ENCODE measurements at places on chromosomes 11 and 22.

- no peak for DNase-seq
These were observed 81.4 kb downstream of the TIMP3 start for GRCh38 chr22:32882774-32883530.

DNA sequence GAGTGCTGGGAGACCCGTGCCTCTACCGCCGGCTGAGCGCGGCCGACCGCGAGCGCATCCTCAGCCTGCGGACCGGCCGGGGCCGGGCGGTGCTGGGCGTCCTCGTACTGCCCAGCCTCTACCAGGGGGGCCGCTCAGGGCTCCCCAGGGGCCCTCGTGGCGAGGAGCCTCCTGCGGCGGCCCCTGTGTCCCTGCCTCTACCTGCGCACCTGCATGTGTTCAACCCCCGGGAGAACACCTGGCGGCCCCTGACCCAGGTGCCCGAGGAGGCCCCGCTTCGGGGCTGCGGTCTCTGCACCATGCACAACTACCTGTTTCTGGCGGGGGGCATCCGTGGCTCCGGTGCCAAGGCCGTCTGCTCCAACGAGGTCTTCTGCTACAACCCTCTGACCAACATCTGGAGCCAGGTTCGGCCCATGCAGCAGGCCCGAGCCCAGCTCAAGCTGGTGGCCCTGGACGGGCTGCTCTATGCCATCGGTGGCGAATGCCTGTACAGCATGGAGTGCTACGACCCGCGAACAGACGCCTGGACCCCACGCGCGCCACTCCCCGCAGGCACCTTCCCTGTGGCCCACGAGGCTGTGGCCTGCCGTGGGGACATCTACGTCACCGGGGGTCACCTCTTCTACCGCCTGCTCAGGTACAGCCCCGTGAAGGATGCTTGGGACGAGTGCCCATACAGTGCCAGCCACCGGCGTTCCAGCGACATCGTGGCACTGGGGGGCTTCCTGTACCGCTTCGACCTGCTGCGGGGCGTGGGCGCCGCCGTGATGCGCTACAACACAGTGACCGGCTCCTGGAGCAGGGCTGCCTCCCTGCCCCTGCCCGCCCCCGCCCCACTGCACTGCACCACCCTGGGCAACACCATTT is 3.5 kb downstream of the KLHDC7B start:
- DNase-seq = no peak

DNA sequence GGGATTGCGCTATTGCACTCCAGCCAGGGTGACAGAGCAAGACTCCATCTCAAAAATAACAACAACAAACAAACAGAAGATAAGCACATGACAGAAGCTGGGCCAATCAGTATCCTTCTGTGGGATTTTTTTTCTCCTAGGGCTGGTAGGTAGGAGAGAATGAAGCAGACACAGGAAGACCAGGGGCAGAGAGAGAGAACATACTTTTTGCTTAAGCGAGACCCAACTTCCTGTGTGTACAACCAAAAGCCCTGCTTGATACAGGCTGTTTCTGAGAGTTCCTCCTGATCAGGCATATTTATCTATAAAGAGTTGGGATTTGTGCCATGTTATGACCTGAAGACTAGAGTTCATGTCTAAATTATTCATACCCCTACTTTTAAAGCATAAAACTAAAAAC is 12.4 kb upstream of the PLEKHB1 start:
- no peak for DNase-seq

- DNase-seq = no peak
These were observed 11.0 kb downstream of the MUC5AC start for GRCh38 chr11:1168721-1169161.

DNA sequence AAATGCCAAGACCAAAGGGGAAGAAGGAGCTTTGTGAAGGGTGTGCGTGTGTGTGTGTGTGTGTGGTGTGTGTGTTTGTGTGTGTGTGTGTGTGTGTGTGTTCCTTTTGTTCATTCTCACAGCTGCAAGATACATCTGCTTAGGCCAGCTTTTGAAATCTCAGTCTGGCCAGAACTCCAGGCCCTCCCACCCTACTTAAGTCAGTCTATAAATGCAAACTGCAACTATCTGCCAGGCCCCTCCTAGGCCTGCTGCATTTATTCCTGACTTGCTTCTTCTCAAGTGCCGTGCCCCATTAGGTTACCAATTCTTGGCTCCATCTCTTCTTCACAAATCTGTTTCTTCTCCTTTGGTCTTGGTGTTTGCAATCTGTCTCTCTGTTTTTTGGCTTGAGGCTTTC is 21.6 kb upstream of the RIC3 start:
- DNase-seq = no peak

DNA sequence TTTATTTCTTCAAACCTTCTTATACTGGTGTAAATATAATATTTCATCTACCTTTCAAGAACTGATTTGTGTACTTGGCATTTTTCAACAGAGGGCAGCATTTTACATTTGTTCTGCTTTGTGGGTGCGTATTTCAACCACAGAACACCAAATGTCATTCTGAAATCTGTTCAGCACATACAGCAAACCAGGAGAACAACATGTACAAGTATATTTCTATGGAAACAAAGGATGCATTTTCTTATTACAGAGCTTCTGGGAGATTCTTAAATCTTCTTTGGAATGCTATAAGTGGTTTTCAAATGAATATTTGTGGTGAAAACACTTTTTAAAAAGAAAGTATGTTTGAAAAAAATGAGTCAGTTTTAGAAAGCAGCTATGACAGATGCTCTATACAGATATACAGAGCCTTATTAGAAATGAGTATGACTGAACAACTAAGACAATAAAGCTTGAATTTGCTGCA is 946.0 kb downstream of the FAM181B start:
- no peak for DNase-seq

- DNase-seq = peak; percentile 15
These were observed 54.9 kb downstream of the CD6 start for GRCh38 chr11:61026121-61027031.

- DNase-seq = no peak
These were observed 106.7 kb upstream of the CCT8L2 start for GRCh38 chr22:16699326-16699725.

- DNase-seq = no peak
These were observed 18.9 kb upstream of the CABP2 start for GRCh38 chr11:67542169-67542568.

- DNase-seq = no peak
These were observed 52.6 kb upstream of the SESN3 start for GRCh38 chr11:95283650-95284049.

DNA sequence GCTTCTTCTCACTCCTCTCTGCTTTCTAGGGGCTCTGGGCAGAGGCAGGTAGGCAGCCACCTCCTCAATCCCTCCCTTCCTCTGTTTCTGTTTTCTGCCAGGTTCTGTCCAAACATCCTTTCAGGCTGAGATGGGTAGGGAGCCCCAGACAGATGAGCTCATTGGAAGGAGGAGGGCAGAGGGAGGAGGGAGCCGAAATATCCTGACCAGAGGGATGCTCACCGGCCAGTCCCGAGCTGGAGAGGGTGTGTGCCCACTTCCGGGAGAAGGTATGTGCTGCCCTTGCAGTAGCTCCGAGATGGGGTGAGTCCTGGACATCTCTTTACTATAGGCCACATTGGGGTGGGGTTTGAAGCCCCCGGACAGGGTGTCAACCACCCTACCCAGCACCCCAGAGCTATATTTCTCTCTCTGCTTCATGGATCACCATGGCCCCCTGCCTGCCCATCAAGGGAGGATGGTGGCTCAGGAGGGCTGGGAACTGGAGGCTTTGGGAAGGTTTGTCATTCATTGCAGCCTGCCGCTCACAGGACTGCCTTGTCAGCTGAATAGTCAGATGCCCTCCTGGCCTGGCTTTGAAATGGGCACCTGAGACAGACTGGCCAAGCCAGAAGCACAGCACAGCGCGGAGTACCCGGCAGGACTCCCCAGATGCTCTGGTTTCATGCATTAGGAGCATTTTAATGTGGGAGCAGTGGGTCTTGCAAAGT is 4.7 kb upstream of the SCN4B start:
- no peak for DNase-seq

DNA sequence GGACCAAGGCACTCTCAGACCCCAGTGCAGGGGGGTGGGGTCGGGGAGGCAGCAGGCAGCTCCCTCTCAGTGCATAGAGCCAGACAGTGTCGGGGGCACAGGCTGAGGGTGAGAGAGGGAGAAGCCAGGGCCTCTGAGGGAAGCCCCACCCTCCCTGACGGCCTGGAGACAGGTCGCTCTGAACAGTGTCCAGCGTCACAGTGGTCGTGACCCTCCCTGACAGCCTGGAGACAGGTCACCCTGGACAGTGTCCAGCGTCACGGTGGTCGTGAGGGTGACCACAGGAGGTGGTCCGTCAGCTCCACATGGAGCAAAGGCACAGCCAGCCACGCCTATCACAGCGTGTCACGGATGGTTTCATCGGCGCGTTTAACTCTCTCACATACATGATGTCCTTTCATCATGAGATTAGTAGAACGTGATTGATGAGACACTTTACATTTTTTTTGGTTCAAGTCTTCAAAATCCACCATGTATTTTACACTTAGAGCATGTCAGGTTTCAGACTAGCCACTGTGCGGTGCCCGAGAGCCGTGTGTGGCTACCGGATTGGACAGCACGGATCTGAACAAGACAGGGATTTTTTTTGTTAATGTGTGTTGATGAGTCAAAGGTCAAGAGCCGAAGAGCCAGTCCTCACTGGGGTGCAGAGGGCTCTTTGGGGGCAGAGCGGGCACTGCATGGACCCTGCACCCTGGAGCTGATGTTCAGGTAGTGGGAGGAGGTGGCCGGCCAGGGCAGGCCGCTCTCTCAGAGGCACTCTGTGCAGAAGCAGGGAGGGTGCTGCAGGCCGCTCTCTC is 23.9 kb upstream of the PANX2 start:
- DNase-seq = peak; percentile 8

DNA sequence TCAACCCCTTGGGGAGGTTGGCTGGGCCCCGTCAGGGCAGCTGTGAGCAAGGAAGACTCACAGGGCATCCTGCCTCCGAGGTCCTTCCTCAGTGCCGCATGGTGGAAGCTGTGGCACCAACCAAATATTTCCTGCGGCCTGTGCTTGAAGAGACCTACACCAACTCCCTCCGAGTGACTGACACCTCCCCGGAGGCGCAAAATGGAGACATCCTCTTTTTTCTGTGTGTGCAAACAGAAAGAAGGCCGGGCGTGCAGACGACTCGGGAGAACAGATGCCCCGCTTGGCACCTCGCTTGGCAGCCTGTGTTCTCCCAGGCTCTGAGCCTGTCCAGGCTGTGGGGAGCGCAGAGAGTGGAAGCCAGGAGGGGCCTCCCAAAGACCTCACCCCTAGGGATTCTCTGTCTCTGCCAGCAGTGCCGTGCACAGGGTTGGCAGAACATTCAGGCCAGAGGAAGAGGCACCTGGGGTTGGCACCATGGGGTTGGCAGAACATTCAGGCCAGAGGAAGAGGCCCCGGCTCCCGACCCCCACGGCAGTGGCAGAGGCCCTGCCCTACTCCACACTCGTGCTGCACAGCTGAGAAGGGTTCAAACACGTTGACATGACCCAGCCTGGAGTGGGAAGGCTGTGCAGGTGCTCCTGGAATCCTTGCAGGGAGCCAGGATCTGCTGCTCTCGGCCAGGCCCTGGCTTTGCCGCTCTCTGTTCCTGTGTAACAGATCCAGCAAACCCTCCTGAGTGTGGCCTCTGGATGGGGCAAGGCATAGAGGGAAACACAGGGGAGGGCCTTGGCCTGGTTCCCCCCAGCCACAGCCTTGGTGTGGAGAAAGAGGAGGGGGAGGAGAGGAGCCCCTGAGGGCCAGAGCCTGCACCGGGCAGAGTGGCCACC is 805.5 kb downstream of the BRD1 start:
- no peak for DNase-seq

DNA sequence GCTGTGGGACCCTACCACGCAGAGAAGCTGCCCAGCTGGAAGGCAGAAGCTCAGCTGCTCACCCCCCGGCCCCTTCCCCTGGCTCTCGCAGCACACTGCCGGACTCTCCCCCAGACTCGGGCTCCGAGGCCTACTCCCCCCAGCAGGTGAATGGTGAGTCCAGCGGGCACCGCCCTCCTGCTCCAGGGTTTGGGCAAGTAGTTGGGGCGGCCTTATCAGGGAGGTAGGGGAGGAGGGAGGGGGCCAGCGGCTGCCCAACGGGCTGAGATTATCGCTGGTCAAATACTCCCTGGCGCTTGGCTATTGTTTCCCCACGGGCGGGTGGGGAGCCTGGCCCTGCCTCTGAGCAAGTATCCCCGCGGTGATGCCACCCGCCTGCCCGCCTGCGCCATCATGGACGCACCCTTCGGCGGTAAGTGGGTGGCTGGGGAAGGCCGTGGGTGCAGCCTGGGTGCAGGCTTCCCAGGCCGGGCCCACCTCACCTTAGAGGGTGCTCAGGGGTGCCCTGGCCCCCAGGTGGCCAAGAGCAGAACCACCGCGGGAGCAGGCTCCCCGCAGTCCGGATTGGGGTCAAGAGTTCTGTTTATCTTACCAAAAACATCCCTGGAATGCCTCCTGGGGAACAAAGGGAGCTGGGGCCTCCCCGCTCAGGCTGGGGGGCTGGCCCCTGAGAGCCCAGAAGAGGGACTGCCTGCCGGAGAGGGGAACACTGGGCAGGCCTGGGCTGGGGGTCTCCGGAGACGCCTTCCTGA is 16.9 kb downstream of the MYRF start:
- DNase-seq = no peak

DNA sequence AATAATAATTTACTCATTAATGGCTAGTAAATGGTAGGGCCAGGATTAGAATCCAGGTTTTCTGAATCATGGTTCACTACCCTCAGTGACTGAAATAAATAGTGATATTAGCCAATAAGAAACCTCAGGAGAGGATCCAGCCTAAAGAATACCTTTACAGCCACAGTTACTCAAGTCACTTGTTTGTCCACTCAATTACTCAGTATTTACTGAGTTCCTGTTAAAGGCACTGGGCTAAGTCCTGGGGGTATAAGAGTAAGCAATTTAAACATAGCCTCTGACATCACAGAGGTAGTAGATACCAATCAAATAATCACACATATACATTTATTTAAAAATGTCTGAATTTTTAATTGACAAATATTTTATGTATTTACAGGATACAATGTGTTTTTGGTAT is 56.8 kb upstream of the GAB2 start:
- no peak for DNase-seq

DNA sequence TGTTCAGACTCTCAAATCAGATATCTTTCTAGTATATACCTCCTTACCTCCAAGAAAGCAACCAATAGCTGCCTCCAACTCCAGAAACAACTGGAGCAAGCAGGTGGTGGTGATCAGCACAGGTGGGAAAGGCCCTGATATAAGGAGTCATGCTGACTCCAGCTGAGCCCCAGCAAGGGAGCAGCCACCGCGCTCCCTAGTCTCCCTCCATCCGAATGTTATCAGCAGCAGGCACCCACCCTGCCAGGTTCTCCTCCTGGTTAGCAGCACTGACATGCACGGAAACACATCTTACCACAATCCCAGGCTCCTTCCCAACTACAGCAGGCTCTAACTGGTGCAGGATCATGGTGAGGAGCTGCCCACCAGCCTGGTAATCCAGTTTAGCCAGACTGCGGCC is 18.5 kb upstream of the STK33 start:
- no peak for DNase-seq

GRCh38 chr22:24510637-24511625 is 15.8 kb downstream of the UPB1 start:
- no peak for DNase-seq
